ENCODE measurements at places on chromosomes 13 and 19.

- DNase-seq: no peak
Observed at GRCh38 chr13:58823701-58824100, 1192.2 kb downstream of the PCDH17 start.

- DNase-seq: no peak
Observed at GRCh38 chr13:38824342-38824741, 137.5 kb downstream of the FREM2 start.

DNA sequence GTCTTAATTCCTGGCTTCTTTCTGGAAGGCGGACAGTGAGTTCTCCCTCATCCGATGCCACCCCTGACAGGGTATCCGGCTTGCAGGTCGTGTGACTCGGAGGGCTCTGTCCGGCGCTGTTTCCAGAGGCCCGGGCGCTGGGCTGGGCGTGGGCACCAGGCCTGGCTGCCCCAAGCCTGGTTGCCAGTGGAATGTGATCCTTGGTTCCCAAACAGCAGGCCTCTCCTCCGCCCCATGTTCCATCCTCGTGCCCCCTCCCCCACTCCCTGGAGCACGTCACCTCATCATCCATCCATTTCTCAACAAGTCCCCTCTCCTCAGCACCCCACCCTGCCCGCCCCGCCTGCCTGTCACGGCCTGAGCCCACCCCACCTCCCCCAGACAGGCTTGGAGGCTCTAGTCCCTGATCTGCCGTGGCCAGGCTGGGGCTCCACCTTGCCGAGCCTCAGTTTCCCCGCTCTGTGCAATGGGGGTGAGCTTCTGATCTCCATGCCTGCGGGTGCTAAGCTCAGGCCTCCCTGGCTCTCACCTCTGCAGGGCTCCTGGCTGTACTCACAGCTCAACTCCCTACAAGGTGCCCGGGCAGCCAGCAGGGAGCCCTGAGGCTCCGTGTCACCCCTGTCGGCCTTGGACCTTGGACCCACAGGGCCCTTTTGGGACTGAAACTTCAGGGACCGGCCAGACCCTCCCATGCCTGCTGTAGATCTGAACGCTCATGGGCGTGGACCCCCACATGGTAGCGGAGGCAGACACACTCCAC, 2.3 kb downstream of the TBXA2R start:
- DNase-seq: no peak

GRCh38 chr13:49502954-49503353, 7.2 kb downstream of the PHF11 start:
- no peak for DNase-seq

DNA sequence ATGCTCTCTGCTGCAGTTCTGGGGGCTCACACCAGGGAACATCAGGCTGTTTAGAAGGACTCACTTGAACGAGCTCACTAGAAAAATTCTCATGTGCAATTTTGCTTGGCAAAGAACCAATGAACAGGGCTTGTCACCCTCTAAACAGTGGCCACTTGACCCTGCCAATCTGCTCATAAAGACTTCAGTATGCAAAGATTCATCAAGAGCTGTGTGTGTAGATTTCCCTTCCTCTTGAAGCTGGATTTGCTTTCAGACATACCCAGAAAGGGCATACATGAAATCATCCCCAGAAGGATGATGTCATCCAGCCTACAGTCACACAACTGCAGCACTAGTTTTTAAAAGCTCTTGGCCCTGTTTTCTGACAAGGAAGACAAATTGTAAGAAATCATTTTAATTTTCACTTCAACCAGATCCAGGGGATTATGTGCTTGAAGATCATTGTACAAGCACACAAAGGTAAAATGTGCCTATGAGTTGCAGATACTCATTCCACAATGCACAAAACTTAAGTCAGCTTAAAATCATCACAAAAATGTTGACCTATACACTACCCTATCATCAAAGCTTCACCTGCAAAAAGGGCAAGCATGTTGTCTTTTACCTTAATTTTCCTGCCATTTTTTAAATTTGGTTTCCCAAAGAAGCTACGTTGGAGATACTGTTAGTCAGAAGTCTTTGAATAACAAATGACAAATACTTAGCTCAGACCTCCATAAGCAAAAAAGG, 5.2 kb upstream of the STK24 start:
- DNase-seq: peak; percentile 28

DNA sequence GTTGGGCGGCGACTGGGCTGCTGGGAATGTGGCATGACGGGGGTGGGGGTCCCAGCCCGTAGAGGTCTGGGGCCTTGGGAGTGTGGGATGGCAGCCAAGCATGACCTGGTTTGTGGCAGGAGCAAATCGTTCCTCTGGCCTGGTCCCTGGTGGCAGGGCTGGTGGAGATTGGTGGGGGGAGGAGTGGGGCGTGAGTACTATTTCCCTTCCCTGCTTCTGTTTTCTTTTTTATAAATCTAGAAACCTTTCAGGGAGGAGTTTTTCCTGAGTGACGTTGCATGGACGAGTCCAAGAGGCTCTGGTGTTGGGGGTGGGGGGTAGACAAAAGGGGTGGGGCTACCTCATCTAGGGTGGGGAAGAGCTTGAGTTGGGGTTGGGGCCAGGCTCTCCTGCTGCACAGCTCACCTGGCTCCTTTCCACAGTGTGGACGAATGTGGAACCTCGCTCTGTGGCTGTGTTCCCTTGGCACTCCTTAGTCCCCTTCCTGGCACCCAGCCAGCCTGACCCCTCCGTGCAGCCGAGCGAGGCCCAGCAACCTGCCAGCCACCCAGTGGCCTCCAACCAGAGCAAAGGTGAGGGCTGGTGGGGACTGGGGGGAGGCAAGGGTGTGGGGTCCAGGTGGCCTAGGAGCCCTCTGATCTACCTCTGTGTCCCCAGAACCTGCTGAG, 15.4 kb upstream of the PRR19 start:
- no peak for DNase-seq

- no peak for DNase-seq
Observed at GRCh38 chr19:53989600-53990533, 1.6 kb upstream of the CACNG6 start.

DNA sequence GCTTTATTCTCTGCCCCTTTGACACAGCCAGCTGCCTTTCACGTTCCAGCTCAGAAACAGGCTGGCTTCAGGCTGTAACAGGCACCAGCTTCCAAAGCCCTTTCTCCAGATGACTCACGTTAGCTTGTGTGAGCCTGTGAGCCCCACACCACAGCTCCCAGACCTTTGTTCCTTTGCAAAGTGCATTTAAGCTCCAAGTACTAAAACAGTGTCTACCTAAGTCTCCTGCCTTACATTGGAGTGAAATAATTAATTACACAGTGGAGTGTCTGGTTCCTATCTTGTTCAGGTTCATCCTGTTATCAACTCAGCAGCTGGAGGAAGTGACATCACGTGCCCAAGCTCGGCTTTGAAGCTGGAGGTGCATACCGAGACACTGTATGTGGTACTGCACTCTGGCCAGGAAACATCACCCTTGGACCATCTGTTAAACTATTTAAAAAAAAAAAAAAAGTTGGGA, 475.8 kb downstream of the FOXO1 start:
- no peak for DNase-seq

DNA sequence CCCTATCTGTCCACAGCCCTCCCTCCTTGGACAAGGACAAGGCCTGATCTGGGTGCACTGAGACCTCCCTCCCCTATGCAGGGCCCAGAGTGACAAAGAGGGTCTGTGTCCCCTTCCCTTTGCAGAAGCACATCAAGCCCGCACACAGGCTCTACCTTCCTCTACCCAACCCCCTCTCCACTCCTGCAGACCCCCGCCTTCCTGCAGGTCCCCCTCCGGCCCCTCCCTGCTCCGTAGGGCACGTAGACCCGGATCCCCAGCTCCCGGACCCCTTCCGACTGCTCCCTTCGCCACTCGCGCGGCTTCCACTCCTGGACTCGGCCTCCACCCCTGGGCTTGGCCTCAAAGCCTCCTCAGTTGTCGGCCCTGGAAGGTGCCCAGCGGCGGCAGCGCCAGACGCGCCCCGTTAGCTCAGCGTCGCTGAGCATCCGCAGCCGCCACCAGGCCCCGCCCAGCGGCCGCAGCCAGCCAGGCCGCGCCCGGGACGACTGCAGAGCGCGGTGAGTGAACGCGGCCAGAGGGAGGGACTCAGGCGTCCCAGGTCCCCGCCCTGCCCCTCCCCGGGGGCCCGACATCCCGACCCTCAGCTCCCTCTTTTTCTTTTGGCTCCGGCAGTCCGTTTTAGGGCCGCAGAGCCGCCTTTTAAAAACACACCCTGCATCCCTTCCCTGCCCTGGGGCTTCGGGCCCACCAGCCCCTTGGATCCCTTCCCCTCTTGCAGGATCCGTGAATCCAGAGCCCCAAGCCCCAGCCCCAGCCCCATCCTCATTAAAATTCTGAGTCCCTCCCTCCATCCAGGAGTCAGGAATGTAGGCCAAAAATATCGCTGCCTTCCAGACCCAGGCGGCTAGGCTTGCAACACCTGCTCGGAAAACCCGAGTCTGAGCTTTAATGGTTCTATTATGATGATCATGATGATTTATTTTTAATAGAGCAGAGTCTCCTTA, 1.5 kb upstream of the MYADM start:
- no peak for DNase-seq

DNA sequence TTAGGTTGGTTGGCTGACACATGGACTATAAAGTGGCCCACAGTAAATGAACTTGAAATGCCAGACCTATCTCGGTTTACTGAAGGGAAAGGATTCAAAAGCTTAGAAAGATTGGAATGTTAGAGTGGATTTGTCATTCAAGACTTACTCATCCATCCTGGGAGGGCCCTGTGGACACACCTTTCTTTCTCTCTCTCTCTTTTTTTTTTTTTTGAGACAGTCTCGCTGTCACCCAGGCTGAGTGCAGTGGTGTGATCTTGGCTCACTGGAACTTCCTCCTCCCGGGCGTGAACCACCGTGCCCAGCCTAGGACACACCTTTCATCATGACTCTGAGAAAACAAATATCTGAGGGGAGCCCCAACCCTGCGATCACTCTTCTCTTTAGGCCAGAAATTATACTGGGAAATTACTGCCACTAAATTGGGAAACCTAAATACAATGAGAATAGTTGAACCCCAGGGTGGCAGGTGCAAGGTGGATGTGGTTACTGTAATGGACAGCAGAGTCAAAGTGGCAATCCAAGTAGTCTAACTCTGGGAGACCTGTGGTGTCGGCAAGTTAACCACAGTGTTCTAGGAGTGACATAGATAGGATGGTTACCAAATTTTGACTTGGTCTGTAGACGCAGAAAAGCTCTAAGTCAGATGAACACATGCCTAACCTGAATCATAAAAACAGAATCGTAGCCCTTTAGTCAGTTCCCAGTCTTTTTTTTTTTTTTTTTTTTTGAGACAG, 47.1 kb upstream of the ZMYM5 start:
- DNase-seq: no peak

GRCh38 chr19:58009666-58010301, 7.2 kb upstream of the ZNF606 start:
- peak; percentile 3 for DNase-seq

DNA sequence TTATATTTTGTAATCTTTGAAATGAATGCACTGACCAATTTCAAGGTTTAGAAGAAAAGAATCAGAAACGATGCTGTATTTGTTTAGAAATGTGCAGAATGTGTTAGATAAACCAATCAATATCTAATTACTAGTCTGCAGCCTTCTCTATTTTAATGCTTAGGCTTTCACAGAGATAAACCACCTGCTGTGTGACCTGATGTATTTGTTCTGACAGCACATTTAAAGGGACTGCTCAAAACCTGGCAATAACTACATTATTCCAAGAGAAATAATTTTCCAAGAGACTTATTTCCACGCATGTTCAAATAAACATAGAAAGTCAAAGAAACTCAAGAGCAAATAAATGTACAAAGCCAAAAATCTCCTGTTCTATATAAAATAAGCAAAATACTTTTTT, 641.6 kb upstream of the PCDH20 start:
- DNase-seq: no peak

GRCh38 chr13:109784590-109785140, 1.7 kb downstream of the IRS2 start:
- DNase-seq: peak; percentile 49

DNA sequence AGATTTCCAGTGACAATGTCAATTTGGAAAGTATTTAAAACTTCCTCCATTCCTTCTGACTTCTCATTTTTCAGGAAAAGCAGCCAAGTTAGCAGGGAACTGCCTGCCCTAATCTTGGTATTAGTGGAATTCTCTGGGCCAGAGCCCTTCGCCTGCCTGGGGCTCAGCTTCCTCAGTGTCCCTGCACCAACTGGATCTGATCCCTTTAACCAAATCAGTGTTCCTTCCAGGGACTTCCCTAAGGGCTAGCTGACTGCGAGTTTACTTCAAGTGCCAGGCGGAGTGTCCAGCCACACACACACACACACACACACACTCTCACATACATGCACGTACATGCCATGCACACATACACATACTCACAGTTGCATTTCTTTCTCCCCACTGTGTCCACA, 20.0 kb downstream of the RAB20 start:
- no peak for DNase-seq

- DNase-seq: no peak
Observed at GRCh38 chr13:72097568-72097967, 230.6 kb upstream of the DACH1 start.

DNA sequence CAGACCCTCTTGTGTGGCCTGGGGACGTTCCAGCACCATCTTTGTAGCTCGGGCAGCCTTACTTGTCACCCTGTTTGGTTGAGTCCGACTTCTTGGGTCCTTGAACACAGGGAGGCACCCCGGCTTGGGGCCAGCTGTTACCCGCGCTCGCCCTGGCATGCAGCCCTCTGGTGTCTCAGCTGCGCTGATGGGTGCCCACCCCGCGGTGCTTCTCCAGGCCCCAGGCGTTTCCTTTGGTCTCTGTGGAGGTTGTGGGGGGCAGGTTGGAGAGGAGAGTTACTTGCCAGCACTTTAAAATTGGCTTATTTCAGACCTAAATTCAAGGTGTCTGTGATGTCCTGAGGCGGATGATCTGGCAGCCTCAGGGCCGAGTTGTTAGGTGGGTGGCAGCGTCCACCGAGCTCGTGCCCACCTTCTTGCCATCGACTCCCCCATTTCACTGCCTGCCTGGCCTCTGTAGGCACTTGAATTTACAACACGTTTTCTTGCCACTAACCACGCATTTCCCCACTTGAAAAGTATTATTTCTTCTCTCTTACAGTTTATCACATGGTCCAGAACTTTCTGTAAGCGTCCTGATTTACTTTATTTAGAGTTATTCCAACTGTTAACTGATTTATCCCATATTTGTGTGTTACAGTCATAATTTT, 16.9 kb downstream of the UBAC2 start:
- DNase-seq: no peak

DNA sequence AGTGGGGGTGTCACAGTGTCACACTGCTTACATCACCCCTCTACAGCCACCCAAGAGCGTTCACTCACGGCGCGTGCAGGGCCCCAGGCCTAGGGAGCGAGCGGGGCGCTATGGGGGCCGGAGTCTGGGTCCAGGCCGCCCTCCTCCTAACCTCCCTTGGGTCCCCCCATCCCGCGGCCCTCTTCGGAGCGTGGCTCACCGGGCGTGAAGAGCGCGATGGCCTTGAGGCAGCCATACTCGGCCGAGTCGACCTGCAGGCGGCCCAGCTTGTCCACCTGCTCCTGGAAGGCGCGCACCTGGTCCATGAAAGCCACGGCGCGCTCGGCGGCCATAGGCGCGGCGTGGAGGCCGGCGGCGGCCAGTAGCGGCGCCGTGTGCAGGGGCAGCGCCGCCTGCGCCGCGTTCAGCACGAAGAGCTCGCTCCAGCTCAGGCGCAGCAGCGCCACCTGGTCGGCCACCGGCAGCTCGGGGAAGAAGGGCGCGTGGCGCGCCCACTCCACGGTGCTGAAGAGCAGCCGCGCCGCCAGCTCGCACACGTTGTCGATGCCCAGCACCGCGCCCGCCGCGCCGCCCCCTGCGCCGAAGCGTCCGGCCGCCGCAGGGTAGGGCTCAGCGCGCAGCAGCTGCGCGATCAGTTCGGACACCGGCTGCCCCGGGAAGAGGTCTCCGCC, 9.4 kb downstream of the OCEL1 start:
- DNase-seq: no peak

- DNase-seq: no peak
Observed at GRCh38 chr19:10517361-10517759, at the start of gene S1PR5. Gene S1PR5, minus strand, starts transcription at chr19:10517447. Its CDS starts 2,436 bp downstream, at chr19:10515011.

Data from NCI-H2029 treated with DMSO at 0.1 percent for 48 hours (cell line).